ENCODE measurements at places on chromosomes 1 and 21.

- peak; percentile 96 for DNase-seq
Observed at GRCh38 chr1:109075531-109076490, at the start of gene TAF13. TSS of gene TAF13 (minus strand) at chr1:109076003. CDS start at chr1:109075947, 56 bp downstream.

DNA sequence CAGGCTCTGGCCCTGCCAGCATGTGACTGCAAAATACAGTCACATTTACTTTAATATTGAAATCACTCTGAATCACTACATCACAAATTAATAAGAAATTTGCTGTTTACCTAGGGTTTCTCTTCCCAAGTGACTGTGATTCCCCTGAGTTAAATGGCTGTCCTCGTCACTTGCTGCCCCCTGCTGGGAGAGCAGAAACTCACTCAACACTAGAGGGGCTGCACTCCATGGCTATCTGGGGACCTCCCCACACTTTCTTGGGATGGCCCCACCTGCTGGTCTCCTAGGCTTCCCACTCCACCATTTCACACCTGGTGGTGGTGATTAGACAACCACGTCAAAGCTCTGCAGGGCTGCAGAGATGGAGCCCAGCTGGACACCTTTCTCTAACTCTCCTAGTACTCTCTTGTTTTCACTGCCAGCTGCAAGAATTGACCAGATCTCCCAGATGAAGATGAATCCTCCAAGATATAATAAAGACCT, 63.4 kb downstream of the CD2 start:
- peak; percentile 54 for DNase-seq

- DNase-seq = no peak
Observed at GRCh38 chr1:192903142-192903541, 94.3 kb downstream of the RGS2 start.

- no peak for DNase-seq
Observed at GRCh38 chr21:37281993-37282392, 14.9 kb upstream of the VPS26C start.

DNA sequence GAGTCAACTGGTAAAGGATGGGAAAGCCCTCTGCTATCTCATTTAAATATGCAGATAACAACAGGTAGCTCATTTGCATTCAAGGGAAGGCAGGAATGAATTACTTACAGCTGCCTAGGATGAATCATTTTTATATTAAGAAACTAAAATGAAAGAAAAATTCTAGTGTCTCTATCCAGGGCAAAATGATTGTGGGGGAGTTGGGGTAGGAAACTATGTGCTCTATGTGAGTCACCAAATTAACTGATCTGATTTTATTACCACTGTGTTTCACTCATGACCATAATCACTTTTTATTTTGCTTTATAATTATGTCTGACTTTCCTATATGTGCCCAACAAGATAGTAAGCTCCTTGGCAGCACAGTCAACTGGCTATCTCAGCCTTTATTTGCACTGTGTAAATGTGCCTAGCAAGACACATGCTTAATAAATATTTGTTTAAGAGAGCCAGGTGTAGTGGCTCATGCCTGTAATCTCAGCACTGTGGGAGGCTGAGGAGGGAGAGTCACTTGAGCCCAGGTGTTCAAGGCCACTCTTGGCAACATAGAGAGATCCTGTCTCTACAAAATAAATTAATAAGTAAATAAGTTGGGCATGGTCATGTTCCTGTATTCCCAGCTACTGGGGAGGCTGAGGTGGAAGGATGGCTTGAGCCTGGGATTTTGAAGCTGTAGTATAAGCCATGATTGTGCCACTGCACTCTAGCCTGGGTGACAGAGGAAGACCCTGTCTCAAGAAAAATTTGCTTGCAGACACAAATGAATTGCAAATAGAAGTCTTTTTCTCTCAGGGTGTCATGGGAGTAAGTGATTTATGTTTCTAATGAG, 84.1 kb downstream of the SPAG17 start:
- no peak for DNase-seq

DNA sequence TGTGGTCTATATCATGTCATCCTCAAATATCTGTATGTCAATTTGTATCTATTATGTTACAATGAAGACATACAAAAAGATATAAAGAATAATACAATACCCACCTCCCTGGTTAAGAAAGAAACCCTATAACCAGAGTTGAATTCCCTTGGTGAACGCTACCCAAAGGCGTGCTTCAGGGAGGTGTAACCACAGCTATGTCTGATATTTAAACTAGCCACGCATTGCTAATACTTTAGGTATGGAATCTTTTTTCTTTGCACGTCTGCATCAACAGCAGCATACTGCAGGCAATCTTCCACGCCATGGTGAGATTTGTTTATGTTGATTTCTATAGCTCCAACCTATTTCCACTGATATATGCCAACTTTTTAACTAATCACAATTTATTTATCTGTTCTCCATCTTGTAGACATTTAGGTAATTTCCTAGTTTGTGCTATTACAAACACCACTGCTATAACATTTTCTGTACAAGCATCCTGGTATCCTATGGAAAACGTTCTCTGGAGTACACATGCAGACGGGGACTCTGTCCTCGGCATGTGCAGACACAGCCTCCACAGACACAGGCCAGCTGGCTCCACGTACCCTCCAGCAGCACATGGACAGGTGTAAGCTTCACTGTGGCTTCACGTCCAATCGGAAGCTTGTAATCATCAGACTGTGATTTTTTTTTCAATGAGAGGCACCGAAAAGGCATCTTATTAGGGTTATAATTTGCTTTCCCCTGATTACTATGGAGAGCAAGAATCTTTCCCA, 58.5 kb downstream of the HSF2BP start:
- DNase-seq = no peak

GRCh38 chr1:27597516-27598294, 6.2 kb downstream of the AHDC1 start:
- DNase-seq = no peak
